ENCODE measurements at places on chromosomes 13 and 19.

DNA sequence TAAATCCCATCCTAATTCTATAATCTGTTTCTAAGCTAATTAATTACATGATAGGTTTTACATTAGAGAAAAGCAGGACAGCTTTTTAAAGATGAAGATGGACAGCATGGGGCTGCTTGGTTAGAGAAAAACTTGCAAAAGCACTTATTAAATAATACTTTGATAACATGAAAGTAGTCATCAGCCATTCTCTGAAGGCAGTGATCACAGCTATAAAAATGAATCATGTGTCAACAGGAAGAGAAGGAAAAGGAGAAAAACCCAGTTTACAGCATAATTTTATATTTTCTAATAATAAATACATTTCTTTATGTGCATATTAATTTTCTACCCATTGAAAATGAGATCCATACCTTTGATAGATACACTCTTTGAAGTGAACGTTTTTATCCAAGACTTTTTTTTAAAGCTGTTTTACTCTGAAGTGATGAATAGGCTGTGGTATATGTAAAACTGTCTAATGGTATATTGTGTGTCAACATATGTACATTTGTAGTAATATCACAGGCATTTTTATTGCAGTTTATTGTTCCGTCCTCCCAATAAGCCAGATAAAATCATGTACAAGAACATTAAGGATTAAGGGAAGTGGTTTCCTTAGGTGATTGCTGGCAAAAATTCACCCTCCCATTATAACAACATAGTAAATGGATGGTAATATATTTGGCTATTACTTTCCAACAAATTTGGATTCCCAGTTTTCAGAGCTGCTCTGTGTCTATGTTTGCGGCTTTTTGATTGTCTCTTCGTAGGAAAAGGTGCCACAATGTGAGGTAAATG lies 1.3 kb upstream of the KLF5 start:
- DNase-seq = no peak

- DNase-seq = no peak
Observed at GRCh38 chr13:113646376-113646775, 11.6 kb downstream of the ATP4B start.

GRCh38 chr19:13850910-13851733 lies 25.8 kb upstream of the NANOS3 start:
- DNase-seq = peak; percentile 98

GRCh38 chr13:40651866-40652587 lies 14.4 kb downstream of the FOXO1 start:
- no peak for DNase-seq

DNA sequence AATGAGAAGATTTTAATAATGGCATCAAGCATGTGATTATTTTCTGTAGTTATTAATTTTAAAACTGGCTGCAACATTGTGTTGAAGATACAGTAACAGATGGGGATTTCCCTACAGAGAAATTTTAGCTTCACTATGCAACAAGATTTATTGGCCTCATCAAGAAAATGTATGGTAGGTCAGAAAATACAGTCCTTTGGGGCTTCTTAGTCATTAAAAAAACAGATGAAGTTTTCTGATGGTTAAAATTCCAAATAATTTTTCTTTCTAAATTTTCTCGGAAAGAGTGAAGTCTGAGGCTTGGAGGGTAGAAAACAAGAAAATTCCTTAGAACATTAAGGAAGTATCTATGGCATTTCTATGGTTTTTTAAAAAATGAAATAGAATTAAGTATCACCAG lies 1790.8 kb upstream of the PCDH20 start:
- no peak for DNase-seq

DNA sequence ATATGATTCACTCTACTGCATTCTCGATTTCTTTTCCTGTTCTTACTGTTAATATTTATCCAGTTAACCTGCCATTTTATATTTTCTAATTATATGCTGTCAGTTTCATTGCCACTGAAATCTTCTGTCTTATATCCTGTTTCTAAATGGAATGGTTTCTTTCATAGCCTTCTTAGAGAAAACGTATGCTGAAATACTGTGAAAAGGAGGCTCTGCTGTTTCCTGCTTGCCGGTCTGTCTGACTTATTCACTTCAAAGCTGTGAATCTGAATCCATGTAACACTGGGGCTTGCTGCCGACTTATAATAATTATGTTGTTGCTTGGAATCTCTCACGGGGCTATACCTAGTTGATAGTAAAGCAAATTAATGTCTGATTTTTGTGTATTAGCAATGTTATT lies 80.0 kb downstream of the GPR12 start:
- DNase-seq = no peak
